ENCODE measurements at places on chromosomes 6 and 20.

- DNase-seq = no peak
Measured at GRCh38 chr20:40441771-40442170, 247.3 kb downstream of the MAFB start.

DNA sequence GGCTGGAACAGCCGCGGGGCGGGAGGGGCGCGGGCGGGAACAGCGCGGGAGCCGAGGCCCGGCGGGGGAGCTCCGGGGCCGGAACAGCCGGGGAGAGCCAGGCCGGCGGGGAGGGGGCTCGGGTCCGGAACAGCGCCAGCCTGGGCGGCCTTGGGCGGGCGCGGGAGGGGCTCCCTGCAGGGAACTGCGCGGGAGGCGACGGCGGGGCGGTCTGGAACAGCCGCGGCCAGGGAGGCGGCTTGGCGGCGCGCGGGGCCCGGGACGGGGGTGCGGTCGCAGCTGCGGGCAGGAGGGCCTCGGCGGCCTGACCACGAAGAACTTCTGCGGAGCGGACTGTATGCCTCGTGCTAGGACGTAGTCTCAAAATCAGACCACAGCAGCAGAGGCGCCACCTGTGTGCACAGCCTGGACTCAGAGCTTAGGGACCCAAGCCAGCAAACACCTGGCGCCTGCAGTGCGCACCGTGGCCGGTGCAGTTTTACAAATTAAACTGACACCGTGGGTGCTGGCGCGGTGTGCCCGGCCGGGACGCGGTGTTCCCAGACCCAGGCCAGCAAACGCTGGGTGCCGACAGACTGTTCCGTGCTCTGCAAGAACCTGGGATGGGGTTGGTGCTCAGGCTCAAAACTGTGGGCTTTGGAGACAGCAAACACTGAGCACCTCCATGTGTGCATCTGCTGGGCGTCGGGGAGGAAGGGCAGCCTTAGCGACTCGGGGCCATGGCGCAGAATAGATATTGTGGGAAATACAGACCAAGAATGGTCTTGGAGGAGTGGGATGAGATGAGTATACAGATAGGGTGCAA lies 572 bp downstream of the ZNF341 start:
- peak; percentile 85 for DNase-seq

GRCh38 chr6:95087394-95088097 lies 489.8 kb upstream of the MANEA start:
- DNase-seq = no peak

DNA sequence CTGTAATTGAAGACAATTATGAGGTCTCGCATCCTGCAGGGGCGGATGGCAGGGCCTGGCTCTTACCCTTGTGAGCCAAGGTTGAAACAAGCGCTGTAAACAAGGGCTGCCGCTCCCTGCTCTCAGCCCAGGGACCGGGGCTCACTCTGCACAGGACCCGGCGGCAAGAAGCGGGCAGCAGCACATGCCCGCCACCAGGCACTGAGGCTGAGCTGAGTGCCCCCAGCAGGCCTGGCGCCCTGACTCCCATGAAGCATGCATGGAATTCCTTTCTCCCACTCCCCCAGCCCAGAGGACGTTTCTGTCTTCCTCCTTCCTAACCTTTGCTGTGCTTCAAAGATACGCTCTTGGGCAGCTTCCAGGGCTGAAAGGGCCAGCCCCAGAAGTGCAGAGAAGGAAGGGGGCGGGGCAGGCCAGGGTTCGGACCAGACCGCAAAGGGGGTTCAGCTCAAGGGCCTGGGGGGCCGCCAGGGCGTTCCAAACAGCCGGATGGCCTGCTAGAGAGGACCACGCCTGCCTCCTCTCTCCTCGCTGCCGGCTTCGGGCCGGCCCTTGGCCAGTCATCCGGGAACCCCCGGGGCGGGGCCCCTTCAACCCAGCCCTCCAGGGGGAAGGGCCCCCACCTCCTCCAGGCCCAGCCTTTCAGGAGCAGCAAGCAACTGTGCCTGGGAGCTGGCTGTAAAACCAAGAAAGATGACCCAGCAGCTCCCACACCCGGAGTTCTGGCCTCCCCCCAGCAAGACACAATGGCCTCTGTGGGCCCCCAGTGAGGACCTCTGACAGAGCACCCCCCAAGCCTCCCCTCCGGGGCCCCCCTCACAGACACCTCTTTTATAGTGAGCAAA lies 109.9 kb downstream of the NOL4L start:
- DNase-seq = no peak

- no peak for DNase-seq
Measured at GRCh38 chr6:87655824-87656223, 46.2 kb downstream of the AKIRIN2 start.

GRCh38 chr6:45987856-45988255 lies 27.8 kb downstream of the CLIC5 start:
- no peak for DNase-seq

DNA sequence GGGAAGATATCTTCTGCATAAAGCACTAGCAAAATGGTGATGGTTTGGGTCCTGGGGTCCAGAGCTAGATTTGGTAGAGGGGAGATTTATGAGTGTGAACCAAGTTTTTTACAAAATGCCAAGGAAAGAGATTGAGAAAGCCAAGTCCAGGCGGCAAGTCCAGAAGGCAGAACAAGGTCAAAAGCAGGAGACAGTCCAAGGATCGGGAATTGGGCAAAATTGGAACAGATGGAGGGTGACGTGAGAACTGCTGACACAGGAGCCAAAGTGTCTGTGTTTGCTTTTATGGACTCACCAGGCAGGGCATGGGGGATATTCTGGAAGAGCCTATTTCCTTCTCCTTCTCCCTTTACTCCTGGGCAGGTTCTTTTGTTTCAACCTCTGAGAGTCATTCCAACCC lies 4.1 kb downstream of the NHLRC1 start:
- DNase-seq = no peak

DNA sequence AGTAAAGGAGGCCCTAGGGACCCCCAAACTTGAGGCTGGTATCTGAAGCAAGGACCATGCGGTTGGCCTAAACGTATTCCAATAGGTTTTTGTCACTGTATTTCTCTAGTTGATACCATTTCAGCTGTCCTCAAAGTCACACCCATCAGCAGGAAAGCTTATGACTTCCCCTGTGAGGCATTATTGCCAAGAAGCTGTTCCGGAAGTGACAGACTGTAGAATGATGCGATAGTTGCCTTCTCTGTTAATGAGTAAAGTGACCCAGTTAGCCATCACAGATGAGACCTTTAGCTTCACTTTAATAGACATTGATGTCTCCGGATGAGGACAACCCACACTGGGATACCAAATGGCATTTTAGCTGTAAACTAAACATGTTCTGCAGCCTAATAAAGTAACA lies 147.9 kb downstream of the RNGTT start:
- no peak for DNase-seq

DNA sequence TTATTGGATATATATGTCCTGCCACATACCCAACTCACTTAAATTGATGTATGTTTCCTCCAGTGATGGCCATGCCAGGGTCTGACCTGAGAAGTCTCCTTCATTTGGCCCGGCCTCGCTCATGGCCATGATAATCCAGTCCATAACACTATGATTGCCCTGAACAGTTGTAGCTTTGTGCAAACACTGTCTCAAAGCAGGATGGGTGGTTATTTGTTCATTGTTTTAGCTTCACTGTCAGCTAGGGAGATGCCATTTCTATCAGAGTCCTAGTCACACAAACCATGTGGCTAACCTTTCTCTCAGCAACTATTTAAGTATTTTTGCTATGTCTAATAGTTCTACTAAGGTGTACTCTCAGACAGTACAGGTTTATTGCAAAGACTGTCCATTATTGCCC lies 47.6 kb upstream of the ZNF337 start:
- no peak for DNase-seq

DNA sequence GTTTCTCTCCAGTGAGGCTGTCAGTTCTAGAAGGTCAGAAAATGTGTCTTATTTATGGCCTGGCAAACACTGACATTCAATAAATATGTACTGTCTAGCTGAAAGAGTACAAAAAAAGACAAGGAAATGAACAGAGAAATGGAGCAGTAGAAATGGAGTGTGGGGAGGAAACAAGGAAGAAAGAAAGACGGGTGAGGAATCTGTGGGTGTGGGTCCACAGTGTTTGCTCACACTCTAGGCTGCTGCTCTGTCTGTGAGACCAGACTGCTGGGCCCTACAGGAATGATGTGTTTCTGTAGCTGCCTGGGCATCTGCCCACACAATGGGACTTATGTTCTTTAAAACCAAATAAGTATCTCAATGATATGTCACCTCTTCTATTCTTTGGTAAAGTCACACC lies 114.2 kb downstream of the MOXD1 start:
- DNase-seq = no peak

- DNase-seq = no peak
Measured at GRCh38 chr20:18057994-18058349, 256 bp upstream of the OVOL2 start.

DNA sequence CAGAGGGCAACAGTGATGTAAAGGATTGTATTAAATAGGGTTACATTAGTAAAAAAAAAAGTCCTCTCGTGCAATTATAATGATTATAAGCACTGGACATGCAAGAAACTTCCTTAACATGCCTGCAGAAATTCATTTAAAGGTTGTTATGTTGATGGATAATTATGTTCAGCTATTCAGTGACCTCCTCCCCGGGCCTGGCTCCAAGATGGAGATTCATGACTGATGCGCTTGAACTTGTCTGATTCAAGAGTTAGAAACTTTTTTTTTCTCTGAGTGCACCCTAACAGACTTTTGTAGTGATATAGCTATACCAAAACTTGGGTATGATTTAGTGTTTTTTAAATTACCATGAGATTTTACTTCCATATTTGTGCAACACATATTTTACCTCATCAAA lies 1170.0 kb upstream of the CITED2 start:
- DNase-seq = no peak

GRCh38 chr6:91088515-91088914 lies 501.6 kb upstream of the MAP3K7 start:
- DNase-seq = no peak

DNA sequence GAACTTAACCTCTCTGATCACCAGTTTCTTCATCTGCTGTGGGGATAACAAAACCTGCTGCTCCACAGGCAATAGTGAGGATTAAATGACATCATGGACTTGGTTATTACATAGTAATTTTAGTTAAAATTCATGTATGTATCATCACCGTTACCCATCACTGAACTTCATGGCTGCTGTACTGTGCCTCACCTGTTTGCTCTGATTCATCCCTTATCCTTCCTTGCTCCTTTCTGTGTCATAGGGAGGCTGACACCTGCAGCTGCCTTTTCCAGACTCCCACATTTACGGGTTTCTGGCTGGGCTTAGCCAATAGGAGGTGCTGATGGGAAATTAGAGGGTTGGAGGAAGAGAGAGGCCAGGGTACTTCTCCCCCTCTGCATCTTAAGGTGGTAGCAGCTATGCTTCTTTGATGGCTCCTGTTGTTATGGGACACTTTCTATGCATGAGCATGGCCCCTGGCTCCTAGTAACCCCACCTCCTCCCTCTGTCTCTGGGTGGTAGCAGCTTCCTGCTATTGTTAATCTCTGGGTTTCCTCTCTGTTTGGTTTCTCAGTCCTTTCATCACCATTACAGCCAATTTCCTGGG lies 332.1 kb downstream of the DHX35 start:
- DNase-seq = no peak

GRCh38 chr20:10686356-10687133 lies 12.7 kb upstream of the JAG1 start:
- DNase-seq = no peak

DNA sequence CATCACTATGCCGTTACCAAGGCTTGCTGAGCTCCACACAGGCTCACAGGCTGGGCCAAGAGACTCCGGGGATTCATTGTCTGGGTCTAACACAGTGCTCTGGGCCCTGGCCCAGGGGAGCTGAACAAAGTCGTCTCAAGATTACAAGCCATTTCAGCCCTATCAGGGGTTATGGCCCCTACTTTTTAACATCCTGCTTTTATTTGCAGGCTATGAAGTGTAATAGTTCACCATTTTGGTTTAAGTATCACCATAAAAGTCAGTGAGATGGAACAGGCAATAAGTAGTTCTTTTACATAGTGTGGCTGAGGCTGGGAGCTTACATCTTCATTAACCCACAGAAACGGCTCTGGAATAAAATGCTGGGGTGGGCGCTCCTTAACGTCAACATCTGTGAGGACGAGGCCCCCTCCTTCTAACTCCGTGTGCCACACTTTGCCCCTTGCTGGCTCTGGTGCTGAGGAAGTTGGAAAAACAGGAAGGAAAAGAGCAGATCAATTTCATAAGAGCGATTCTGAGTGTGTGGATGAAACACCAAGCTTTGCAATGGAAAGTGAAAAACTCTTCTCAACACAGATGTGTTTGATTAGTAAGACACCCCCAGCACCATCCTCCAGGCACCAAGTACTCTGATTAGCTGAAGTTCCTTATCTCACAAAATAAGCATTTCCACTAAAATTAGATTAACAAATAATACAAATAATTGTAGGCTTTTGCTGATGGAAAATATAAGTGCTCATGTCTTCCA lies 447.3 kb downstream of the MAFB start:
- DNase-seq = no peak

DNA sequence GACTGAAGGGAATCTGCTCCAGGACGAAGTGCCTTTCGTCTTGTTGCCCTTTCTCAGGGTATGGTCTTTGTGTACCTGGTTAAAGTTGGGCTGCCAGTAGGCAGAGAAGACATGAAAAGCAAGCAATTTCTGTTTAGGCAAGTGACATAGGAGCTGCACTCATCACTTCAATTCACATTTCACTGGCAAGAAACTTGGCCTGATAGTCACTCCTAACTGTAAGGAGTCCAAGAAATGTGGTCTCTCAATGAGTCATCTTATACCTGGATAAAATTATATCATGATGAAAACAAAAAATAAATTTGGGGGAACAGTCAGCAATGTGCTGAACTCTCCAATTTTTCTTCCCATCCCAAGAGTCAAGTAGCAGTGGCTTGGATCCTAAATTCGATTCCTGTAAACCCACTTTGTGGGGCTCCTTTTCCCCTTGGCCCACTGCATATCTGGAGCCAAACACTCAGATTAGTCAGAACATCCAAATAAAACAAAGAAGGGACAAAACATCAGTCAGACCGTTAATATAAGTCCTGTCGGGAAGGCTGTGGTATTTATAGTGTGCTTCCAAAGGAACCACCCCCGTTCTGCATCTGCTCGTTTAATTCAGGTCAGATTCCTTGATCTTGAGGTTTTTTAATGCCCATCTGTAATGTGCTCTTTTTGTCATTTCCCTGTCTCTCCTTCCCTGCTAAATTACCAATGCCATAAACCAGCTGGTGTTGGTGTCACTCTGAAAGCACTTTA lies 5.0 kb upstream of the GABRR1 start:
- no peak for DNase-seq

DNA sequence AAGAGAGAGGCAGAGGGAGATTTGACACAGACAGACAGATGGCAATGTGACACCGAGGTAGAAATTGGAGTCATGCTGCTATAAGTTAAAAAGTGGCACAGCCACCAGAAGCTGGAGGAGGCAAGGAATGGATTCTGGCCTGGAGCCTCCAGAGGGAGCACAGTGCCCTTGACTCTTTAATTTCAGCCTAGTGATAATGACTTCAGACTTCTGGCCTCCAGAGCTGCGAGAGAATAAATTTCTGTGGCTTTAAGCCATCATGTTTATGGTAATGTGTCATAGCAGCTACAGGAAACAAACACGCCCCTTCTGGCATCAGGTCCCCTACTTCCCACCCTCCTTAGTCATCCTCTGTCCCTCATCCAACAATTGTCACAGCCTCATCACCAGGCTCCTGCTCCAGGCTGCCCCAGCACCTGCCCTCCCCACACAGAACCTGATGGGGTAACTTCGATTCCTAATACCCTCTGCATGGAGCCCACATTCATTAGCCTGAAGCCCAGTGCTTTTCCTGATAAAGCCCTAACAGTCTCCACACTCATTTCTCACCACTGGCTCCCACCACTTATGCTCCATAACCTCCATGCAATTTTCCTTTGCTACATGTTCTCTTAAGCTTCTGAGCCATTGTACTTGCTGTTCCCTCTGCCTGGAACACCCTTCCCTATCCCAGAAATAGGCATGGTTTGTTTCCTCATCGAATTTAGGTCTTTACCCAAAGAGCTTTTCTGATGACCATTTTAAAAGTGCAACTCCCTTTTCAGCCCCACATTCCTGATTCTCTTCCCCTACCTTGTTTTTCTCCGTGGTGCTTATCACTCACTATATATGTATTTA lies 69.7 kb upstream of the TOX2 start:
- DNase-seq = no peak
